CD4-positive, alpha-beta T cell (primary cell): ENCODE measurements at places on chromosomes 4 and X.

GRCh38 chr4:140659943-140660700 lies 91.4 kb upstream of the UCP1 start:
- DNase-seq = no peak

GRCh38 chr4:165927815-165928214 lies 54.8 kb downstream of the TLL1 start:
- DNase-seq = no peak

DNA sequence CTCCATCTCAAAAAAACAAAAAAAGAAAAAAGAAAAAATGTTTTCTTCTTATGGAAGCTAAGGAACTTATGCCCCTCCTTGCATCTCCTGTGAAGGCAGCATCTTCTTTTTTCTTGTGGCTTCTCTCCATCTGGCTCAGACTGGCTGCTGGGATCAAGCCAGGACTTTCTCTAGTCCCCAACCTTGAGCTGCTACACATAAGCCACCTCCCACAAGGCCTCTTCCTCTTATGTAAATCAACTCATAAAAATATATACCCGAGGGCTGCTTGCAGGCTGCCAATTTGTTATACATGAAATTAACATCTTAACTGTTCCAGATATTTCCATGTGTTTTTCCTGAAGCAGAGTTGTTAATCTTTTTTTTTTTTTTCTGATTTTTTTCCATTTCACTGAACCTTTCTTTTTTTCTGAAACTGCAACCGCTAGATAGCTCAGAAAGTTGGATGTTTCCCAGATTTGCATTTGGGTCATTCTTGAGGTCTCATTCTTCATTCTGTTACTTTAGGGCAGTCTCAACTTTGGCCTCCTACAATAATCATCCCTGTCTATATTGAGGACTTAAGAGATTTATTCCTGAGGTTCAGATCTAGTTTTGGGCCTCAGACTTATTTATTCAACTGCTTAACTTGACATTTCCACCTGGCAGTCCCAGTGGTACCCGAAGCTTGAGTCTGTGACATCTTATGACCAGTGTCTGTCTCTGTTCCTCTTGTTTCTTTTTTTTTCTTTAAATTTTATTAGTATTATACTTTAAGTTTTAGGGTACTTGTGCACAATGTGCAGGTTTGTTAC lies 10.3 kb downstream of the SNX25 start:
- DNase-seq = no peak

DNA sequence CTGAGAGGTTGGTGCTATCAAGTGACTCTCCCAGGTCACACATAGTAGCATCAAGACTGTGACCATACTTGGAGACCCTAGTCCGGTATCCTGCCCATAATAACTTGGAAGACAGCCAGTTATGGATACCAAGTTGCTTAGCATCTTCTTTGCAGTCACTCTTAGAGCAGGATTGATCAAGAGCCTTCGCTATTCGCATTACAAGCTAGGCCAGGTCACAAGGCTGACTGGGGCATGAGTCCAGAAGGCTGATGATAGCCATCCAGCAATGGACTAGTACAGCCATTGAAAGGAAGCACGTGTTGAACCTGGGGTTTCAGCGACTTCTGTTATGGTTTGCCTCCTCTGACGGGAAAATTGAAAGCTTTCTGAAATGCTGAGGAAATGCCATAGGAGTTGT lies 157.6 kb downstream of the POLA1 start:
- no peak for DNase-seq

DNA sequence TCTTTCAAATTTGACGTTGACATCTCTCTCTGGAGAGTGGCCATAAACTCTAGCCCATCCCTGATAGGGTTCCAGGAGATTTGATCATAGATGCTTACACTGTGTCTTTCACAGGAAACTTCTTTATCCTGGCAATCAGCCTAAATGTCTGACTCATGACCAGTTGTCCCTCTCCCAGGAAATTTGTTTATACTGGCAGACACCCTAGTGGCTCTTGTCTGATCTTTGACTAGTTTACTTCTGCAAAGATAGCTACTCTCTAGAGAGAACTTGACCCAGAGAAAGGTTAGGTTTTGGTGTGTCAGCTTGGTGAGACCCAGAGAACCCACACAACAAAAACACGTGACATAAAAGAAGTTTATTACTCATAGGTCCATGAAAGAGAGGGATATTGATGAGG lies 509.8 kb downstream of the CENPC start:
- no peak for DNase-seq

- no peak for DNase-seq
Observed at GRCh38 chrX:49991758-49992157, 69.4 kb downstream of the CLCN5 start.

- no peak for DNase-seq
Observed at GRCh38 chrX:109281483-109282275, 200.2 kb downstream of the GUCY2F start.

DNA sequence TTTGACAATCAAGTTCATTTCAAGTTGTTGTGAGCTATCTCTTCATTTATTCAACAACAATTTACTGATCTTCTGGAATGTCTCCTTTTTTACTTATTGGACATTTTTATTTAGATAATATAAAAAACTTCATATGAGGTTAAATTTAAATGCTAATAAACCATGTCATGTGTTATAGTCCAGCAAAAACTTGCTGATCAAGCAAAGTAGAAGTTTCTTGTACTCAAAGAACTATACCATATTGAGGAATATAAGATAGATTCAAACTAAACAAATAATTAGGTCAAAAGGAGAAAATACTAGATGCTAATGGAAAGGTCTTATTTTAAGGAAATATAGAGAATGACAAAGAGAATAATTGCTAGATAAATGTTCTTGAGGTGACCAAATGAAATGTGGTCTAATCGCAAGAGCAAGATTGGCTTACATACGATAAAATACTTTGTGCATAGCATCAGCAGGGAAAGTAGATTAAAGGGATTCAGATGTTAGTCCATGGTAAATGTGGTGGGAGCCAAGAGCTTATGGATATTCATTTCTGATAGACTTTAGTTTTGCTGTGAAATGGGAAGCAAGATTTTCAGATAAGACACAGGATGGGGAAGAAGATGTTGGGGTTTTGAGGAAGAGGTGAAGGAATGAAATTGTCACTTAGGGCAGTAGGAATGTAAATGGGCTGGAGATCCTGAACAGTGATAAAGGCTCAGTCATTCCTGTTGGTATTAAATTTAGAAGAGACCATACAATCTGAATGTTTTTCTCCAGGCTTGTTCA lies 229.5 kb downstream of the MAPK10 start:
- no peak for DNase-seq

DNA sequence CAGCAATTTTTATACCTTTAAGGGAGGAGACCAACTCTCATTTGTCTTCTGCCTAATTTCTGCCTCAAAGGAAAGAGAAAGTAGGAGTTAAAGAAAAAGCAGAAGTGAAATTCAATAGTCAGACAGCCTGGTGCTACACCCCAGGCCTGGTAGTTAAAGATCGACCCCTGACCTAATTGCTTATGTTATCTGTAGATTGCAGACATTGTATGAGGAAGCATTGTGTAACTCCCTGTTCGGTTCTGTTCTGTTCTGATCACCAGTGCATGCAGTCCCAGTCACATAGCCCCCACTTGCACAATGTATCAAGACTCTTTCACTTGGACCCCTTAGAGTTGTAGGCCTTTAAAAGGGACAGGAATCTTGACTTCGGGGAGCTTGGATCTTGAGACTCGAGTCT lies 335.9 kb upstream of the AR start:
- no peak for DNase-seq

GRCh38 chr4:100246697-100247096 lies 56.4 kb upstream of the DDIT4L start:
- DNase-seq = no peak

DNA sequence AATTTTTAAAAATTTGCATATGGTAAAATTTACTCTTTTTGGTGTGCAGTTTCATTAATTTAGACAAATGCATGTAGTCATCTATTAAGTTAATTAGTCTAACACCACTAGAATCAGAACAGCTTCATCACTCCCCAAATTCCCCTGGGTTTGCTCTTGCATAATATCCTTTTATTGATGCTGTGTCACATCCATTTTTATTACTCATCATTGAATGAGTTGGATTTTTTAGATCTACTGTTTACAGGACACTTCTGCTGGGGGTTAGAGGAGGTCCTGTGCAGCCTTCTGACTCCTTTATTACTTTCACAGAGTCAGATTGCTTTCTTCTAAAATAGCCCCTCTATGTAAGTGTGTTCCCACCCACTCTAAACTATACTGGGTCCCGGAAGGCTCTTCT lies 65.9 kb downstream of the MTHFD2L start:
- no peak for DNase-seq

DNA sequence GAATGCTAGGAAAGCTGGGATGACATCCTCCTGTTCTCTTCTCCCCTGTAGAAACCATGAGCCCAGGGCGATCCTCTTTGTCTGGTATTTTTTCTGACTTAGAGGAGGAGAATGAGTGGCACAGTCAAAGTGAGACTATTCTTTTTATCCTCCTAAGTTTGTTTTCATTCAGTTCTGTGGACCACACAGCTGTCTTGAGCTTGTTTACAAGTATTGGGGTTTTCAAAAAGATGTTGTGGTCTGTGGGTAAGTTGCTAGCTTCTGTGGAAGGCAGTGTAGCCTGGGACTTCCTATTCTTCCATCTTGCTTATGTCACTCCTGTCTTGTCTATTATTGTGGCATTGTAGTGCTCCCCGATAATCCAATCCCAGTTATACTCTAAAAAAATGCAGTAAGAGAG lies 223.0 kb downstream of the PAPSS1 start:
- DNase-seq = no peak

DNA sequence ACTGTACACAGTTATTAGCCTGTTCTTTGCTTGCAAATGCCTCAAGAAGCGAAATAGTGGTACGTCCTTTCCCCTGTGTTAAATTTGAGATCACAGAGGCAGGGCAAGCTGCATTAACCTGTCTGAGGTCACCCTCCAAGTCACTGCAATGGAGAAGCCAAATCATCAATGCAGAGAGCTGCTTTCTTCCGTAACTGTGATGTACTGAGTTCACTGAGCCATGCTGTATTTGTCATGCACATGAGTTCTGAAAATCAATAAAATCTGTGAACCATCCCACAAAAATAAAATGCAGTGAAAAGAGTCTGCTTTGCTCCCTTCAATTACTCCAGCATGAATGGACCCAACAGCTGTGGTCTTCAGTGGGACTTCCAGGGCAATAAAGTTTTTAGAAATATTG lies 393.5 kb downstream of the KCNIP4 start:
- DNase-seq = no peak
